Right ventricle myocardium inferior (tissue), 1 donor: ENCODE measurements at places on chromosomes 5 and 9. TPM values are rescaled to one million over a fixed set of nuclear protein-coding genes. Genes with fewer than 3 reads are reported as not detected.

MYOZ3 gene
- total RNA-seq: 5.5 TPM

GABRA1 gene
- total RNA-seq: not detected

NSUN2 gene
- total RNA-seq: 34.2 TPM

LNPEP gene
- total RNA-seq: 49.6 TPM

UNC13B gene
- total RNA-seq: 27.4 TPM

- no peak for DNase-seq
These were observed 44.7 kb downstream of the TRIP13 start for GRCh38 chr5:937151-937924.

DNA sequence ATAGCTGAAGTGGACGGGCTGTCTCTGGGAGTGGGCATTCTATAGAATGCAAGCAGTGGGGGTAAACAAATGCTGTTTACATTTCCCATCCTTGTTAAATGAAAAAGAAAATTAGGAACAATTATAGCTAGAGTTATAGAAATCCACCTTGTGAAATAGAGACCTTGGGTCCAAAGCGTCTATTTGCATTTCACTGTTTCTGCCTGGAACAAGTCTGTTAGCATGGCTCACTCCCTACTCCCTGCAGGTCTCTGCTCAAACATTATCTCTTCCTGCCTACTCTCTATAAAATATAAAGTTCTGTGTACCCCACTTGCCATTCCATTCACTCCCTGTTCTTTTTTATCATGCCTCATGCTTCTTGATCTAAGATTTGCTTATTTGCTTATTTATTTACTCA is 975.7 kb upstream of the WWC1 start:
- no peak for DNase-seq

DNA sequence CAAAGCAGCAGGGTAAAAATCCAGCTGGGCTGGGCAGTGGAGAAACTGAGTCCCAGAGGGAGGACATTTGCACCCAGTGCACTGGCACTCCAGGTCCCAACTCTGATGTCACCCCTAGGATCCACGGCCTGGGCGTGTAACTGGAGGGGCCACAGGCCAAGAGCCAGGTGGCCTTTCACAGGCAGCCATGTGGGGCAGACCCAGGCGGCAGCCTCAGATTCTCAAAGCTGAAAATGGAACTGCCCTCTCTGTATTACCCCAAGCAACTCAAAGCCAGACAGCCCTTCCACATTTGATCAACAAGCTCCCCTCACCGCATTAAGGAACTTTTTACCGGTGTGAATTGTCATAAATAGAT is 46.7 kb downstream of the RASGEF1C start:
- DNase-seq: peak; percentile 40

- no peak for DNase-seq
These were observed 29.8 kb downstream of the STC2 start for GRCh38 chr5:173298213-173298926.

DNA sequence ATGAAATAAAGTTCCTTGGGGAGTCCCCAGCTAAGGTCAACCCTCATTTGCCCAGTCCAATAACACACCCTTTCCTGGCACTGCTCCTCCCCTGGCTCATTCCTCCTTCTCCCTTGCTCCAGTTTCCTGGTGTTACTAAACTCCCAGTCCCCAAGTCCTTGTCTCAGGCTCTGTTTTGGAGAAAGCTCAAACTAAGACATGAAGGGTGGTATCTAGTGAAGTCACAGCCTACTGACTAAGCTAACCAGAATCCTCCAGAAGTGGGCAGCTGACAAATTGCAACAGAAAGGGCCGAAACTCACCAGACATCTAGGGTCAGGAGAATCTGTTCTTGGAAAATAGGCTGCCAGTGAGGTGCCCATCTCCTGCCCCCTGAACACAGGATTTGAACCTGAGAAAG is 118.7 kb upstream of the NEK6 start:
- no peak for DNase-seq

- DNase-seq: no peak
These were observed 151.7 kb upstream of the ANKH start for GRCh38 chr5:15023266-15023665.

DNA sequence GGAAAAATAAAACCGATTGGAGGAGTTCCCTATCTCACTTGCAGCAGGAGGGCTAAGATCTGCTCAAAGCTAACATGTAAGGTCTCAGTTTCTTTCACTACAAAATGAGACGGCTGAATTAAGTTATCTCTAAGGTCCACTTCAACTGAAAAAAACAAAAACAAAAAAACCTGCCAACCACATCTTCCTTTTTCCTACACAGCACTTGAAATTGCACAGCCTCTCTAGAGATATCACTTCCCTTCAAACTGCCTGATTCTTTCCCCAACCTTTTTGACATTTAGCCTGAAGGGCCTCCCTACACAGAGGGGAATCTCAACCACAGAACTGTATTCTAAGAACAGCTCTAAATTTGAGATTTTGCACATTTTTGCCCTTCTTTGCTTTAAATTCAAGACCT is 227.9 kb upstream of the TARS1 start:
- no peak for DNase-seq
